ENCODE measurements at places on chromosomes 12 and 14.

DNA sequence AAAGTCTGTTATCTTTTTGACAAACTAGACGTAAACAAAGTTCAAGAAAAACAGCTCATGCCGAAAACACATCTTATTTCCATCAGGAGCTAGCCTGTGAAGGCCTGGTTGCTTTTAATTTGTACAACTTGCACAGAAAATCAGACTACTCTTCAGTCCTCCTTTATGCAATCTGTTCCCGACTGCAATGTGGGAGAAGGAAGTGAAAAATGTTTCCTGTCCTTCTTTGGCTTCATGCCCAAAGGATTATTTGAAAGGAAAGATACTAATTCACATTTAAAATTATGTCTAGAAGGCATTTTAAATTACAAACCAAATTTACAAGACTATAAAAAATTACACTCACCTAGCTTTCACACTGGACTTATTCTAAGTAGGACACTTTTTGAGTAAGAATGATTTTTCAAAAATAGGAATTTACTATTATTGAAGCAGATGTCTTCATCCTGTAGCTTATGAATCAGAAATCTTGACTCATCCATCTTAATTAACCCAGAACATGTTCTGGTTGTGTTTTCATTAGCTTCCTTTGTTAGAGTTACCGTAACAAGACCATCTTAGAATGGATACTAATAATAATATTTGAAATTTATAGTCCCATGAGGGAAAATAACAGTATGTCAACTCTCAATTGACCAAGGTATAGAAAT lies 272.6 kb downstream of the PRKD1 start:
- no peak for DNase-seq

DNA sequence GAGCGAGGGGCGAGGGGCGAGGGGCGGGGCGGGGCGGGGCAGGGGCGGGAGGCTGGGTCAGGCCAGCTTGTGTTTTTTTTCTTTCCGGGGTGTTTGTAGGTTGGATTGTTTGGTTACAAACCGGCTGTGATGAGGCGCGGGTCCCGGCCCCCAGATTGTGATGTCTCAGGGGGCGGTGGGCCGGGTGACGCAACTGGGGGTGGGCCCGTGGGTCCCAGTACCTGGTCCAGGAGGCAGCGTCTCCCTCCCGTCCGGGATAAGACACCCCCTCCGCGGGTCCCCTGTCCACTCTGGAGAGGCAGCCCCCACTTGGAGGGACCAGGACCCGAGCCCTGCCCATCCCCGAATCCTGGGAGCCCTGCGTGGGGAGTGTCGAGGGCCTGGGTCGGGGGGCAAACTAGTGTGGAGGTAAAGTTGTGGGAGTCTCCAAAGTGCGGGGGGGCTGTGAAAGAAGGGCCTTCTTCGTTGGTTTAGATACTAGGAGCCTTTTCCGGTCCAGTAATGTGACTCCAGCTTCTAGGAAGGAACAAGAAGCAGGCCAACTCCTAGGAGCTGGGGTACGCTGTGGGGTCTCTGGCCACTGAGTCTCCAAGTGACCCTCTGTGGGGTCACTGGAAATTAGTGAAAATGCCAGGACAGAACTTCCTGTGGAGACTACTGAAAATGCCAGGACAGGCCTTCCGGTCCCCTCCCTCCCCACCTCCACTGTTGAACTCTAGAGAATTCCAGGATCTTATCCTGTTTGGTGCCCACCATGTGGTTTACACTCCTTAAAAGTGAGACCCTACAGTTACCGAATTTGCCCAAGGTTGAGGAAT lies 579 bp upstream of the CLMN start:
- DNase-seq: no peak

DNA sequence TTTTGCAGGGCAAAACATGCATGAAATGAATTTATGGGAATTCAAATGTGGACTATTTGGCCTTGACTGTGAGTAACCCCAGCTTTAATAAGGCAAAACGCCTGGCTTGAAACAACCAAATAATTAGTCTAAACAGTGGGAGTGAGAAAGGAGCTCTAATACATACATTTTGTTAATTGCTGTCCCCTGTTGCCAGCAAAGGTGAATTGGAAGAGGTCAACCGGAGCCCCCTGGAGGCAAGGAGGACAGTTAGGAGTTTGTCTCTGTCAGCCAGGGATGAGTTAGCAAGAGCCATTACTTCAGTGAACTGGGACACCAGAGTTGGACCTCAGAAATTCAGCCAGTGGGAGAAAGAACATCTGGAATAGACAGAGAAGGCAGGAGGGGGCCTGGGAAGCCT lies 17.4 kb downstream of the KRT76 start:
- no peak for DNase-seq

GRCh38 chr12:123040106-123040505 lies 59.6 kb downstream of the ARL6IP4 start:
- DNase-seq: no peak

- DNase-seq: no peak
These were observed 61.2 kb downstream of the FBXL14 start for GRCh38 chr12:1533205-1533601.

- DNase-seq: no peak
These were observed 1.4 kb upstream of the SOX5 start for GRCh38 chr12:23950775-23951451.

DNA sequence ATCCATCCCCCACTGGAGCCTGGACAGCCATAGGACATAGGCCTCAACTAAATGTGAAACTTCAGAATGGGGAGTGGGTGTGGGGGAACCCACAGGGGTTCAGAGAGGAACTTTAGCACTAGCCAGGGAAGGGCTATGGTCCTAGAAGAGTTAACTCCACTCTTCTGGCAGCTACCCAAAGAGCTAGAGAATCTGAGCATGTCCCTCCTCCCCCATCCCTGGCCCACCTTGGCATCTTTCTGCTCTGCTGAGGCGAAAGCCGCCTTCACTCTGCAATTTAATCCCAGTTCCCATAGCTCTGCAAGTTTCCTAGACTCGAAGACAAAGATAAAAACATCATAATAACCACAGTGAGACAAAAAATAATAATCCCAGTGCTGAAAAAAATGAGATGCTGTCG lies 214.7 kb upstream of the RTL1 start:
- DNase-seq: no peak

- no peak for DNase-seq
These were observed 1498.5 kb upstream of the TMEM132C start for GRCh38 chr12:126768517-126768916.

DNA sequence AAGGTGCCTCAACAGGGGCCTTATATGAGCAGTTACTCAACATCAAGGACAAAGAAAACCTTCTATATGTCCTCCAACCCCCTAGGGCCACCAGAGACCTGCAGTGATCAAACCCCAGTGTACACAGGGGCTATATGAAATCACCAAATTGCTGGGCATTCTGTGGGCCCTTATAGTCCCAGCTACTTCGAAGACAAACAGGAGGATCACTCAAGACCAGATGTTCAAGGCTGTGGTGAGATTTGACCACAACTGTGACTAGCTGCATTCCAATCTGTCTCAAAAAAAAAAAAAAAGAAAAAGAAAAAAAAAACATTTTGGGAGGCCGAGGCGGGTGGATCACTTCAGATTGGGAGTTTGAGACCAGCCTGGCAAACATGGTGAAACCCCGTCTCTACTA lies 51.0 kb upstream of the PRB2 start:
- no peak for DNase-seq

All from retinal pigment epithelial cell (primary cell).